ENCODE measurements at places on chromosomes 2 and 18. TPM values are rescaled to one million over a fixed set of nuclear protein-coding genes. Genes with fewer than 3 reads are reported as not detected.

DNA sequence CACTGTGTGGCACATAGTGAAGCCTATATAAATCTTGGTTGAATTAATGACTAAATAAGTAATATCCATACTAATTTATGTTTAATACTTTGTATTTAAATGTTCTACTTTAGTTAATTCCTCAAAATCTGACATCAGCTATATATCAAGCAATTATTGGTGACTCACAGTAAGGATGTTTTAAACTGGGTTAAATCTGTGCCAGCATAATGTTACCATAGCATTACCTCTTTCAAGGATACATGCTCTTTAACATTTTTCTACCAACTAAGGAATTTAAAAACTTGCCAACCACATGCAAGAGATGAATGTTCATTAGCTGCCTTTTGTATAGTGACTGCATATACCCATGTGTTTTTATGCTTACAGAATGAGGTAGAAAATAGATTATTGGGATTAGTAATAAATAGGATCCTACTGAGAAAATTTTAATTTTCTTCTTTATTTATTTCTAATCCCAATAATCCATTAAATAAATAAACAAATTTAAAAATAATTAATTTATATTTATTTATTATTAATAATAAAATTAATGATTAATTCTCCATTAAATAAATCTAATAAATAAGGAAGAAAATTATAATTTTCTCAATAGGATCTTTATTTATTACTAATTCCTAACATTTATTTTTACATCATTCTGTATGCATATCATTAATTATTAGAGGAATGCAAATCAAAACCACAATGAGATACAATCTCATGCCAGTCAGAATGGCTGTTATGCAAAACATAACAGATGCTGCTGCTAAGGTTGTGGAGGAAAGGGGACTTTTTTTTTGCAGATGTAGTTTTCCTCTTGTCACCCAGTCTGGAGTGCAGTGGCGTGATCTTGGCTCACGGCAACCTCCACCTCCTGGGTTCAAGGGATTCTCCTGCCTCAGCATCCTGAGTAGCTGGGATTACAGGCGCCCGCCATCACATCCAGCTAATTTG lies 410.7 kb upstream of the DSEL start:
- H3K27ac ChIP-seq, result no peak overlapping the region
- H3K4me3 ChIP-seq, result no peak overlapping the region
- no peaks in the 10 kb centered on the region for H3K4me1 ChIP-seq
- H3K27me3 ChIP-seq, result no peaks in the 10 kb centered on the region

EML6 gene
- total RNA-seq, result 18.8 TPM

DNA sequence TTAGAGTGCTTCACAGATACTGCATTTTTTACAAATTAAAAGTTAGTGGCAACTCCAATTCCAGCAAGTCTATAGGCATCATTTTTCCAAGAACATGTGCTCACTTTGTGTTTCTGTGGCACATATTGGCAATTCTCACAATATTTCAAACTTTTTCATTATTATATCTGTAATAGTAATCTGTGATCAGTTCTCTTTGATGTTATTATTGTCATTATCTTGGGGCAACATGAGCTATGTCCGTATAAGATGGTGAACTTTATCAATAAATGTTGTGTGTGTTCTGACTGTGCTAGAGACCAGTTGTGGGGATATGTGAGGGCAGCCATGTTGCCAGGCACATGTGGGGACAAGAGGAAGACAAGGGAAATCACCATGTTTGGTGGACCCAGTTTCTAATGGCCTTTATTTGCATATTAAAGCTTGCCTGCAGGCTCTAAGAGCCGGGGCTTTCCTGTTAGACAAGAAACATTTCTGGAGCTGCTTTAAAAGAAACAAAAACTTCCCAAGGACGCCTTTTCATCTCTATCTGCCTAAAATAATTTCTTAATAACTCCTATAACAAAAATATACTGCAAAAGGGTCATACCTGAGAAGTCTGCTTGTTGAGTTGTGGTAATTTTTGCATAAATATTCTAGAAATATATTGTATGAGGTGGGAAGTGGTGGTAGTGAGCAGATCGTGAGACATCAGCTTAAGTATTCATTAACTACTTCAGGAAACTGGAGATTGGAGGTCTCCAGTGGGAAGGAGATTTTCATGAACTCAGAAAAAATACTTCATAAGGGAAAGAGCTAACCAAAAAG lies 37.2 kb downstream of the KYNU start:
- no peak overlapping the region for H3K27ac ChIP-seq
- H3K4me3 ChIP-seq, result no peak overlapping the region
- DNase-seq, result no peak

GRCh38 chr2:122927710-122928557 lies 1097.2 kb upstream of the CNTNAP5 start:
- H3K27ac ChIP-seq, result no peak overlapping the region
- H3K36me3 ChIP-seq, result no peaks in the 10 kb centered on the region
- no peak overlapping the region for H3K4me3 ChIP-seq
- no peaks in the 10 kb centered on the region for H3K27me3 ChIP-seq

DNA sequence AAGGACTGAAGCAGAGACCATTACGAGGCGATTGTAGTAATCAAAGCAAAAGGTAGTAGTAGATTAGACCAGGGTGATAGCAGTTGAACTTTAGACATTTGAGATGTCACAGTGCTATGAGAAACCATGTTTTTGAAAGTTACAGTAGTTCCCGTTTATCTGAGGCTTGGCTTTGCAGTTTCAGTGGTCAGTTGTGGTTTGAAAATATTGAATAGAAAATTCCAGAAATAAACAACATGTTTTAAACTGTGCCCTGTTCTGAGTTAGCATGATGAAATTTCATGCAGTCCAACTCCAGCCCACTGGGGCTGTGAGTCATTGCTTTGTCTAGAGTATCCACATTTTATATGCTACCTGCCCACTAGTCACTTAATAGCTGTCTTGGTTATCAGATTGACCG lies 47.5 kb downstream of the ZNF638 start:
- H3K27ac ChIP-seq, result no peak overlapping the region
- H3K4me3 ChIP-seq, result no peak overlapping the region
- H3K4me1 ChIP-seq, result no peaks in the 10 kb centered on the region
- no peak for DNase-seq

- H3K27me3 ChIP-seq, result no peaks in the 10 kb centered on the region
- no peak overlapping the region for H3K4me3 ChIP-seq
- H3K36me3 ChIP-seq, result no peaks in the 10 kb centered on the region
- peak; percentile 81 for DNase-seq
- H3K27ac ChIP-seq, result peak overlapping the region; percentile 92
Measured at GRCh38 chr2:152492131-152492530, 157.2 kb downstream of the FMNL2 start.

PLEK gene
- 4.4 TPM for total RNA-seq

AQP12A gene
- not detected for total RNA-seq

GRCh38 chr2:47695800-47696477 lies 87.0 kb upstream of the MSH6 start:
- no peaks in the 10 kb centered on the region for H3K4me1 ChIP-seq
- no peaks in the 10 kb centered on the region for H3K36me3 ChIP-seq
- no peak for DNase-seq
- H3K27me3 ChIP-seq, result no peaks in the 10 kb centered on the region
- no peak overlapping the region for H3K4me3 ChIP-seq
- H3K27ac ChIP-seq, result no peak overlapping the region

DNA sequence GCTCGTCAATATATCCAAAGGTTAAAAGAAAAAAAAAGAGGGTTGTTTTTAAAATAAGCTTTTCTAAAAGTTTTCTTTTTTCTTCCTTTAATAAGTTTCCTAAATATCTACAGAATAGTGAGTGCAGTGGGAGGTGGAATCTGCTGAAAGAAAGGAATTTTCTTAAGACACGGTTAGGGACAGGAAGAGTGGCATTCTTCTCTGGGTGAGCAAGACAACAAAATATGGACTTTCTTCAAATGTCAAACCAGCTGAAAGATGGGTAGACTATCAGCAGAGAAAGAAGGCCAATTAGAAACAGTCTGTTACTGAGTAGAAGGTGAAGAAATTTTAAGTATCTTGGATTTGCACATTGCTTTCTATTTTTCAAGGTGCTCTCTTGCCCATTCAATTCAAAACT lies 222.7 kb upstream of the PIK3C3 start:
- H3K36me3 ChIP-seq, result no peaks in the 10 kb centered on the region
- no peak overlapping the region for H3K27ac ChIP-seq
- no peaks in the 10 kb centered on the region for H3K27me3 ChIP-seq

DNA sequence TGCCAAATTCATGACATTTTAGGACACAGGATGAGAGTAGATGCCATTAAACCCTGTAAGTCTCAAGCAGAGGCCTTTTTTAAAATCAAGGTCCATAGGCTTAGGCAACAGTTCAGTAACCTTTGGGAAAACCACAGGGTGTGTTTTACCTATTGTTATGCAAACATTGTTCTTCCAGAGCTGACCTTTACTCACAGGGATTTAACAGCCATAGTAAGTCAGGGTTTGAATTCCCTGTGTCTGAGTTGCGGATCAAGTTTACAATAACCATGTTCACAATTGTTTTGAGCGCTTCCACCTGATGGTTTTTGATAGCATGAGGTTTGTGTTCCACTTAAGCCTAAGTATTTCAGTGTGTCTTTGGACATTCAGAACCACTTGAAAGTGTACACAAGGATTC lies 160.1 kb upstream of the BOD1L2 start:
- H3K4me1 ChIP-seq, result no peaks in the 10 kb centered on the region
- no peaks in the 10 kb centered on the region for H3K36me3 ChIP-seq
- no peak overlapping the region for H3K4me3 ChIP-seq

DNA sequence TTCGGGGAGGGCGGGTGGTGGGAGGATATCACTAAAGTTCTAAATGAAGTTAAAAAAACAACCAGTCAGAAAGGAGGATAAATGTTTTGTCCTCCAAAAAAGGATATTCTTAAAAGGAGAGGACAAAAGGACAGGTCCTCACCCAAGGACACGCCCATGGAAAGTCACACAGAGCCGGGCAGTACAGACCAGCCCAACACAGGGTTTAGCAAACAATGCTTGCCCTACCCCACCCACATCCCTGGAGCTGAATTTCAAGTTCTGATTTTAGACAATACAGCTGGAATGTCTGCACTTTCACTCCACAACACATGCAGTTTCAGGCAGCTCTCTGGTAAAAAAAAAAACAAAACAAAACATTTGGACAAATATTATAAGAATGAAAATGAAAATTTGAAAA lies 67.9 kb downstream of the SLC9A4 start:
- no peak overlapping the region for H3K27ac ChIP-seq
- no peaks in the 10 kb centered on the region for H3K36me3 ChIP-seq
- H3K4me3 ChIP-seq, result no peak overlapping the region
- H3K27me3 ChIP-seq, result no peaks in the 10 kb centered on the region

Measured in muscle of leg (tissue), 16 donors.